NCI-H187 treated with DMSO at 0.1 percent for 48 hours (cell line): ENCODE measurements at places on chromosomes 3 and 15.

DNA sequence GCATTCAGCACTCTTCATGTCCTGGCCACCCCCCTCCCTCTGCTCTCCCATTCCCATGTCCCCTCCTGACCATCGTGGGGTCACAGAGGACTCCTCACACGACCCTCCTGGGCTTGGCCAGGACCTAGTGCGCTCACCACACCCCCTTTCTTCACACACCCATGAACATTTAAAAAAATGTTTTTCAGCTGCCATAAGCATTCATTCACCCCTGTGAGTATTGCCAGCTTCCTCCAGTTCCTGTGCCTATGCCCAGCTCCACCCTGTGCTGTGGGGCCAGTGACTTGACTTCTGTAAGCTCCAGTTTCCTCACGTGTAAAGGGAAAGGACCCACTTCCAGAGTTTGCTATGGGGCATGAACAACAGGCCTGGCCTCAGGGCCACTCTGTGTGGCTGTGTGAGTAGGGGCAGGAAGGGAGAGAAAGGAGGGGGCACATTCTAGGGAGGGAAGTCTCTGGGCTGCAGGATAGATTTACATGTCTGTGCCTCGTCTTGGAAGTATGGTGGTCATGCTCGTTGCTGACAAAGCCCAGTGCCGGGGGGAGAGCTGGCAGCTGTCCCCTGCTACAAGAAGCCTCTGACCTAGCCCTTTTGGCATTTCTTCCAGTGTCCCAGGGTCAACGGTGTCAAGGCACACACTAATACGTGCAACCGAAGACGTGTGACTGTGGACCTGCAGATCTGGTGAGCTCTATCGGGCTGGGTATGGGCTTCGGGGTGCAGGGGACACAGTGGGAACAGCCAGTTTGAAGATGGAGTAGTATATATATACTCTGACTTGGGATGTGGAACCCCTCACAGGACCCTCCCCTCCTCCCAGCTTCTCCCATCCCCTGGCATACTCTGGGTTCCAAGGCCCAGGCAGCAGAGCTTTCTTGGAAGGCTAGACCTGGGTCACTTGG lies 22.8 kb downstream of the ESYT3 start:
- DNase-seq: no peak

DNA sequence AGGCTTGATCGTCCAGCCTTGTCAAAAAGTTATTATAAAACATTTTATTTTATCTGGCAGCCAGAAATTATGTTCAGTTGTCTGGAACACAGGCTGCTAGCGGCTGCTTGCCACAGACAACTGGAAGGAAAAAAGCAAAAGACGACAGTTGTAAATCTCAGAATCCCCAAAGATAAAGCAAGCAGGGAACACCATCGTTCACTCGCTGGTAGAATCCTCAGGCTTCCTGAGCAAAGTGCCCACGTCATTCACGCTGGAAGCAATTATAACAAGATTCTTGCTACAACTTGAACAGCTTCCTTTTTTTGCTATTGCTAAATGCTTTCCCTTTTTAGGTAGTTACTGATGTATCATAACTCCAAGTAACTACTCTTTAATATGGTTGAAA lies 33.6 kb downstream of the ADAMTS17 start:
- DNase-seq: no peak

- no peak for DNase-seq
These were observed 4.6 kb upstream of the CIDEC start for GRCh38 chr3:9884555-9885165.

- DNase-seq: no peak
These were observed 16.6 kb upstream of the EXOG start for GRCh38 chr3:38479431-38480092.

DNA sequence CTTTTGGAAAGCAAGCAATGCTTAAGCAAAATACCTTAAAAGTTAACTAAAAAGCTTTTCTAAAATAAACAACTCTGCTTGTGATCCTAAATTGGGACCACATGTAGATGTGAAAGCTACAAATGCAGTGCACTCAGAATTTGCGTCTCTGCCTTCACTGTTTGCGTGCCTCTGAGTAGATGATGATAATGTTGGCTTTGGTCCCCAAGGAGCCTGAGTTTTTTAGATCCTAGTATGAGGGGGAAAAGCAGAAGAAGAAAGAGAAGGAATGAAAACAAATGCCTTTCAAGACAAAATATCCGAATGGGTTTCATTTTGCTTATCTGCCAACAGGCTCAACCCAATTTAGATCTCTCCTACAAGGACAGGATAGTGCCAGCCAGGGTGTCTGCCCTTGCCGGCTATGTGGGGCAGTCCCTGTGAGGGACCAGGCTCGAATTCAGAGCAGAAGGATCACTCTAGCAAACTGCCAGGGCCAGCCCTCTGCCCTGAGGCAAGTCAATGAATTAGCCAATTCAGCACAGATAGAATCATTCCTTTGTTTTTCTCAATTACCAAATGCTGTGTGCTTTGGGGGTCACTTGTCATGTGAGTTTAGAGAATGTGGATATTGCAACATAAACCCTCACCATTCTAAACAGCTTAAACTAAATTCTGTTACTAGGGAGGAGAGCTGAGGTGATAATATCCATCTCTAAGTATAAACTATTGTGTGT lies 28.5 kb downstream of the SCG5 start:
- DNase-seq: no peak

DNA sequence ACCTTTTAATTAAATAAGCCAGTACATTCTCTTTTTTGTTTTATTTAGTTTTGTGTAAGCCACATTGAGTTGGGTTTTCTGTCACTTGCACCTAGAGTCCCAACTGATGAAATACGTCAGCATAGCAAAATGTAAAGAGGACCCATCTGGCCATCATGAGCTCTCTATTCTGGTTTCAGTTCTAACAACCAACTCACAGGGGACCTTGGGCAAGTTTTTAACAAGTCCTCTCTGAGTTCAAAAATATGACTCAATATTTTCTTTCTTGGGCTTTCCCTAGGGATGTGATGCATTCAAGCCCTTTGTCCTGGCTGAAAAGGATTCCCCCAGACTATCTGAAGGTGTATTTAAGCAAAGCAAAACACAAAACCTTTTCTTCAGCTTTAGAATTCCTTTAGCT lies 32.9 kb downstream of the PLCH1 start:
- no peak for DNase-seq

DNA sequence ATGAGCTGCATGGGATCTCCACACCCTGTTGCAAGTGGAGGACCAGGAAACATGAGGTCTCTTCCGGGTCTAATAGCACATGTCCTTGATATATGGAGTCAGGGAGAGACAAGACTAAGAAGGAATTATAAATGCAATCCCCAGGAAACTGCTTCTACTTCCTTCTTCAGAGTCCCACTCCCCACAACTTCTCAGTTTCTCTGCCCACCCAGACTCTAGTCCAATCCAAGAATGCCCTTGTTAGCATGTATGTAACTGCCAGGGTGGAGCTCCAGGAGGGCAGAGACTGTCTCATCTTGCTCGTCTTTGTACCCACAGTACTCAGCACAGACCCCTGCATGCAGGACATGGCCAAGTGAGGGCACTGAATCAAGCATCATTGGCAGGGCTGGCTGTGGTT lies 8.3 kb downstream of the DAPK2 start:
- no peak for DNase-seq

GRCh38 chr15:39478996-39479395 lies 101.9 kb upstream of the THBS1 start:
- DNase-seq: no peak

DNA sequence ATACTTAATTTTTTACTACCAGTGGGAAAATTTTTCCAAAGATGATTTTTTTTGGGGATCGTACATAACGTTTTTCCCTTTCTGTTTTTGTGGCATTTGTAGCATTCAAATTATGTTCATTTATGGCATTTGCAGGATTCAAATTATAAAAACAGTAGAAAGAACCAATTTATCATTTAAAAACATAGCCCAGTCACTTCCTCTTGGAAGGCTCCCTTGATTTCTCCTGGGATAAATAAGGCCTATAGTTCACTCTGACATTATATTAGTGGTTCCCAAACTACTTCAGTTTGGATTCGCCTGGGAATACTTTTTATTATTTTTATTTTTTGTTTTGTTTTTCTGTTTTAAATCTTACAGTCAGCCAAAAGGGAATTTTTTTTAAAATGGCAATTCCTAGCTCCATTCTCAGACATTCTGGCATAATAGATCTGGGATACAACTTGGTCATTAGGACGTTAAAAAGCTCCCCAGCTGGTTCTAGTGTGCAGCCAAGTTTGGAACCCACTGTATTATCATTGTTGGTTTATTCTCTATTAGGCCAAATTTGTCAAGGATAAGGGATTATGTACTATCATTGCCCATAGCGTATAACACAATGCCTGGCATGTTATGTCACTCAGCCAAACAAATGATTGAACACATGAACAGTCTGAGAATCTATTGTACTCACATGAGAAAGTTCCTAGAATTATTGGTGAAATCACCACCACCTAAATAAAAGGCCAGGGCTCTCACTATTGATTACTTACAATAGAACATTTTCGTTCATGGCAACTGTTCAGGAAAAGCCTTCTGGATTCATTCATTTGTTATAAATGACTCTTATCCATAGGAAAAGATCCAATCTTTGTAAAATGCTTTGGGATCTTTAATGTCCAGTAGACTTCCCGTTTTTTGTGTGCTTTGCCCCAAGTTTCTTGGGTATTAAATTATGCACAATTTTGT lies 28.9 kb downstream of the RARB start:
- DNase-seq: no peak

DNA sequence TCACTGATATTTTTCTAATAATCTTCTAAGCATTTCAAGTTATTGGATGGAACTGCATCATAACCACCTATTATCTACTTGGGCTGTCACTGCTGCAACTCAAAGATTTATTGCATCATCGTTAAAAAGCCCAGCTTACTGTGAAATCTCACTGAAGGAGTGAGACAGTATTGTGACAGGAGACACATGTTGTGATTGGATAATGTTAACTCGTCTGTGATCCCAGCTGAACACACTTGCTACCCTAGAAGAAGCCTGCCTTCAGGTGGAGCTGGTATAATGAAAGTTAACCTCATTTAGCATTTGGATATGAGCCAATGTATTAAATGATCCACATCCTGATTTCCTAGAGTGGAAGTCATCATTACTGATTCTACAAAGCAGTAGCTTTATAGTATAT lies 138.1 kb downstream of the MAP2K5 start:
- DNase-seq: no peak

DNA sequence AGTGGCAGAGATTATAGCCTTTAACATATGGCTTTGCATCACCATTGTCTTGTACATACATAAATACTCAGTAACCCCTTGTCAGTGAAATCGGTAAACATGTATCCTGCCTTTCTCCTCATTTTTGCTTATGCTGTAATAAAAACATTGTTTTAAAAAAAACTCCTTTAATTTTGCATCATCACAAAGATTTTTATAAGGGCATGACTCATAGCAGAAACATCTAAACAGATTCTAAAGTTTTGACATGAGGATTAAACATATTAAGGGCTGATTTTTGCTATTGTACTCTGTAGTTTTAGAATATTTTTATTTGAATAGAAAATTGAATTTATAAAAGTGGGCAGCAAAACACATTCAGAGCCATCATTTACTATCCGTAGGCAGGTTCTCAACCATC lies 275.9 kb downstream of the ZIC4 start:
- DNase-seq: no peak

DNA sequence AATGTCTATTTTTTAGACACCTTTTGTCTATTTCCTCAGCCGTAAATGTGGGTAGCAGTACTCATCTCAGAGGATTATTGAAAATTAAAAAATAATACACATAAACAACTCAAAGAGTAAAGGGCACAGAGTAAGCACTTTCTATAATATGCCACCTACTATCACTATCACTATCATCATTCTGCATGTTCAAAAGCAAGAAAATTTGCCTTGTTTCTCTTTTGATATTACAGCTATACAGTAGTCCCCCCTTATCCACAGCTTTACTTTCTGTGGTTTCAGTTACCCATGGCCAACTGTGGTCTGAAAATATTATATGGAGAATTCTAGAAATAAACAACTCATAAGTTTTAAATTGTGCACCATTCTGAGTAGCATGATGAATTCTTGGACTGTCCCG lies 27.7 kb downstream of the CLASP2 start:
- DNase-seq: no peak

- DNase-seq: no peak
These were observed 466.4 kb downstream of the DIPK2A start for GRCh38 chr3:144437989-144438388.

GRCh38 chr3:143795874-143796273 lies 52.4 kb downstream of the SLC9A9 start:
- no peak for DNase-seq

DNA sequence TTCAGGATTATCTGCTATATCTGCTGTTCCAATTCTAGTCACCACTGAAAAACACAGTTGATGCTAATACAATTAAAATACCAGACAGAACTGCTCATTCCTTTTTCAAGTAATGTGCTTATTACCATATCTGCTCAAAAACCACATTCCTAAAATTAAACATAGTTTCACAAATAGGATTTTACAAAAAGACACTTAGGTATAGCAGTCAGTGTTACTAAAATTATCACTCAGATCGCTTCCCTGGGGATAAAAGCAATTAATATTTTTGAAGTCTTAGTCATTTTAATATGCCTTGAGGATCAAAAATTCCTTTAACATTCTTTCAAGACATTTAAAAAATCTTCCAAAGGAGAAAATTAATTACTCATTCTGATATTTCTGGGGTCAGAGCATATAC lies 71.5 kb downstream of the RAD18 start:
- DNase-seq: no peak

DNA sequence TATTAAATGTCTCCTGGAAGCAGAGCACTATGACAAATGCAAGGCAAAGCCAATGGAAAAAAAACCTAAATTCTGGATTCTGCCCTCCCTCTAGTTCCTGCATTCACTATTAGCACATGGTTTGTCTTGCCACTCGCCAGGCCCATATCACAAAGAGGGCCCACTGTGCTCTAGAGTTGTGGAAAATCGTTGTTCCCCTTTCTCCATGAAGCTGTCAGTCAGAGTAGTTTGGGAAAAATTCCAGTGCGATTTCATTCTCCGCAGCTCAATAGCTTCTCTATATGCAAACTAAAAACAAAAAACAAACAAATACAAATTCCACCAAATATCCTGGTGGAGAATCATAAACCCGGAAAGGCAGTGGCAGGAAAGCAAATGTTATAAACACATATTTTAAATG lies 77.3 kb downstream of the RORA start:
- no peak for DNase-seq

DNA sequence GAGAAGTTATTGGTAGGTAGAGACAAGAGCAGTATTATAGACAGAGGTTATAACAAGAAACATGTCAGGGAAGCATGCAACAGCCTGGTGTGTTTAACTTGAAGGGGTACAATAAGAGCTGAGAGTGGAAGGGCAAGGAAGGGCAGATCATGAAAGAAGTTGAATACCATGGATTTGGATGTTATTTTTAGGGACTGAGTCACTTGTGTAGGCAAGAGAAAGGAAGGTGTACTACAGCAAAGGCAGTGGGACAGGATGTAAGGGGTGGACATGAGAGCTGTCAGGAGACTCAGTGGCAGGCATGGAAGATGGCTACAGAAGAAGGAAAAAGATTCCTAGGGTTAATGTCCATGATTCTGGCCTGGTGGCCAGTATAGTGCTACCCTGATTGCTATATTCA lies 66.4 kb downstream of the TFG start:
- DNase-seq: no peak

- no peak for DNase-seq
These were observed 2.7 kb downstream of the RFTN1 start for GRCh38 chr3:16510620-16511319.

- no peak for DNase-seq
These were observed 446.8 kb downstream of the CHL1 start for GRCh38 chr3:643376-643775.

GRCh38 chr3:120741837-120742197 lies 499 bp downstream of the RABL3 start:
- DNase-seq: no peak

GRCh38 chr3:71101014-71101413 lies 482.5 kb downstream of the FOXP1 start:
- DNase-seq: no peak

- no peak for DNase-seq
These were observed 614 bp upstream of the MINDY2 start for GRCh38 chr15:58770519-58770856.
